Karpas-422 (cell line): ENCODE measurements at places on chromosomes 4 and X. TPM values are rescaled to one million over a fixed set of nuclear protein-coding genes. Genes with fewer than 3 reads are reported as not detected.

The TMEM185A gene
- total RNA-seq: 11.5 and 34.2 TPM in 2 replicates

The PDE5A gene
- 0.07 and 0.30 TPM in 2 replicates for total RNA-seq

The DNAAF6 gene
- total RNA-seq: not detected in 2 replicates

The VEGFC gene
- total RNA-seq: not detected in 2 replicates

The STARD8 gene
- 0.36 TPM in 1 of 2 replicates, not detected in the other for total RNA-seq

The HTT-AS gene
- not detected in 2 replicates for total RNA-seq

The DCAF12L1 gene
- total RNA-seq: not detected in 2 replicates

The SPANXB1 gene
- not detected in 2 replicates for total RNA-seq

The NLGN3 gene
- 0.86 and 1.9 TPM in 2 replicates for total RNA-seq

The PAPSS1 gene
- 55.3 and 73.1 TPM in 2 replicates for total RNA-seq

The CSAG3 gene
- total RNA-seq: not detected in 2 replicates

The MAOB gene
- total RNA-seq: not detected in 2 replicates

The SHROOM4 gene
- not detected in 2 replicates for total RNA-seq

The DIPK2B gene
- not detected in 2 replicates for total RNA-seq

The TACR3 gene
- total RNA-seq: not detected in 2 replicates

The PFKFB1 gene
- total RNA-seq: 0.22 and 0.25 TPM in 2 replicates

The PHEX gene
- total RNA-seq: 1.3 TPM in 1 of 2 replicates, not detected in the other

The GAGE1 gene
- total RNA-seq: not detected in 2 replicates

The SPACA5 gene
- total RNA-seq: not detected in 2 replicates

The DGKK gene
- total RNA-seq: not detected in 2 replicates

The DLG3 gene
- 14.5 and 24.6 TPM in 2 replicates for total RNA-seq

The TLL1 gene
- not detected in 2 replicates for total RNA-seq

The GUCY1A1 gene
- 3.0 and 6.1 TPM in 2 replicates for total RNA-seq

The TMSB15C gene
- 0.29 and 6.1 TPM in 2 replicates for total RNA-seq

The RENBP gene
- 0.22 and 0.26 TPM in 2 replicates for total RNA-seq

The ZMAT1 gene
- total RNA-seq: 4.1 and 9.1 TPM in 2 replicates

The SMR3B gene
- not detected in 2 replicates for total RNA-seq

The SLC2A9 gene
- total RNA-seq: 0.71 and 0.72 TPM in 2 replicates

The GAGE2A gene
- not detected in 2 replicates for total RNA-seq

The RHOXF2B gene
- total RNA-seq: not detected in 2 replicates

The ABHD18 gene
- total RNA-seq: 15.6 and 36.6 TPM in 2 replicates

The SATL1 gene
- 0.52 and 0.79 TPM in 2 replicates for total RNA-seq

The CT83 gene
- total RNA-seq: not detected in 2 replicates

The KIAA0232 gene
- 10.9 and 11.8 TPM in 2 replicates for total RNA-seq

The TEX13A gene
- not detected in 2 replicates for total RNA-seq

The TASL gene
- total RNA-seq: 0.30 and 1.5 TPM in 2 replicates

The AGA gene
- total RNA-seq: 13.3 and 21.1 TPM in 2 replicates

The RASL11B gene
- total RNA-seq: not detected in 2 replicates

The EPGN gene
- not detected in 2 replicates for total RNA-seq

The SYTL5 gene
- total RNA-seq: not detected in 2 replicates

The MAGEC2 gene
- not detected in 2 replicates for total RNA-seq

The QRFPR gene
- not detected in 2 replicates for total RNA-seq

The DCAF8L2 gene
- not detected in 2 replicates for total RNA-seq

The DYNLT3 gene
- 22.5 and 33.5 TPM in 2 replicates for total RNA-seq

The HOPX gene
- not detected in 2 replicates for total RNA-seq

The NEUROG2 gene
- total RNA-seq: 5.1 and 9.6 TPM in 2 replicates
